MM.1S (cell line): ENCODE measurements at places on chromosomes 16 and 17.
A peak's percentile ranks its signal among the peaks of the same experiment; 100 is the strongest.

DNA sequence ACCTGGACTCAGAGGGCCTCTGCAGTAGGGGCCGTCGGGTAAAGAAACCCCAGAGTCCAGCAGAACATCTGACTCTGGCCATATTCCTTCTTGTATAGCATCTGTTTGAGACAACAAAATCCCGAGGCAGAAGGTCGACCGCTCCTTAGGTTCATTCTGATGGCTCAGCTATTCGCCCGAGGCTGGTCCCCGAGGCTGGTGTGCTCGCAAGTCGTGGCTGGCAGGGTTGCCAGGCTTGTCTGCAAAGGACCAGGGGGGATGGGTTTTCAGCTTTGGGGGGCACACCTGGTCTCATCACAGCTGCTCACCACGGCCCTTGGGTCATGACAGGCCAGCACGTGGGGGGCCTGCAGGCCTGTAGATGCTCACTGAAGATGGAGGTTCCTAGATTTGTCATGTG lies 119.1 kb downstream of the BANP start:
- peaks cover 16% of the 10 kb centered on the region for H3K4me1 ChIP-seq
- no peaks in the 10 kb centered on the region for H3K36me3 ChIP-seq
- peak overlapping the region; percentile 99 for H3K27ac ChIP-seq
- no peaks in the 10 kb centered on the region for H3K27me3 ChIP-seq
- no peak overlapping the region for H3K4me3 ChIP-seq

DNA sequence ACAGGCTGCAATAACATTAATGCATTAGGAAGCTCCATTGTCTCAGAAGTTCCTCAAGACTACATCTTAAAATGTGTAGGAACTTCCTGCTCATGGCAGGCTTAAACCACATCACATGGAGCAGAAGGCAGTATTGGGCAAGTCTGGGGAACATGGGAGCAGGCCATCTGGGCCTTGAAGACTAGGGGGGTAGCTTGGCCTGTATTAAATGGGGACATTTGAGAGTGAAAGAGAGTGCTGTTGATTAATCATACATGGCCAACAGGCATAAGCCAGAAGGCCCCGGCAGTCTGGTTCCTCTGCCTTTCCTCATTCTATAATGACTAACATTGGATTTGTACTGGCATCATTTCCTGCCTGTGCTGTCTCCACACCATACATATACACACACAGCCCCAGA lies 25.2 kb upstream of the SLC5A11 start:
- peaks cover 7% of the 10 kb centered on the region for H3K36me3 ChIP-seq
- no peak for DNase-seq
- H3K4me3 ChIP-seq, result no peak overlapping the region
- H3K4me1 ChIP-seq, result no peaks in the 10 kb centered on the region
- no peaks in the 10 kb centered on the region for H3K27me3 ChIP-seq
- H3K27ac ChIP-seq, result no peak overlapping the region

GRCh38 chr17:73096866-73097265 lies 4.4 kb upstream of the SLC39A11 start:
- H3K4me1 ChIP-seq, result no peaks in the 10 kb centered on the region; the same call in 1 of the 2 replicates
- H3K27ac ChIP-seq, result no peak overlapping the region
- no peaks in the 10 kb centered on the region for H3K27me3 ChIP-seq
- DNase-seq, result no peak
- no peak overlapping the region for H3K4me3 ChIP-seq
- H3K36me3 ChIP-seq, result no peaks in the 10 kb centered on the region

DNA sequence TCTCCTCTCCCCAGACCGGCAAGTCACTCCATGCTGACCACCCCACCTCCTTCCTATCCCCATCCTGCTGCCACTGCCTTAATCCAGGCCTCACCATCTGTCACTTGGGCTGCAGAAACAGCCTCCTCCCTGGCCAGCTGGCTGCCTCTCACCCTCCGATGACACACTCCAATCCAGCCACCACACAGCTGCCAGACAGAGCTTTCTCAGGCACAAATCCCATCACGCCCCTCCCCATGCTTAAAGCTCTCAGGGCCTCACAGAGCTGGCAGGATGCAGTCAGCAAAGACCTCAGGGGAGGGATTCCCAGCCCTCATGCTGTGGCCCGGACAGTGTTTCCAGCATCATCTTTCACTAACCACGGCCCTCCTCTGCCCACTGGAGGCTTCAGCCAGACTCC lies 13.7 kb downstream of the CAMKK1 start:
- no peaks in the 10 kb centered on the region for H3K27me3 ChIP-seq
- H3K4me3 ChIP-seq, result no peak overlapping the region
- H3K4me1 ChIP-seq, result no peaks in the 10 kb centered on the region
- no peak overlapping the region for H3K27ac ChIP-seq
- no peak for DNase-seq

DNA sequence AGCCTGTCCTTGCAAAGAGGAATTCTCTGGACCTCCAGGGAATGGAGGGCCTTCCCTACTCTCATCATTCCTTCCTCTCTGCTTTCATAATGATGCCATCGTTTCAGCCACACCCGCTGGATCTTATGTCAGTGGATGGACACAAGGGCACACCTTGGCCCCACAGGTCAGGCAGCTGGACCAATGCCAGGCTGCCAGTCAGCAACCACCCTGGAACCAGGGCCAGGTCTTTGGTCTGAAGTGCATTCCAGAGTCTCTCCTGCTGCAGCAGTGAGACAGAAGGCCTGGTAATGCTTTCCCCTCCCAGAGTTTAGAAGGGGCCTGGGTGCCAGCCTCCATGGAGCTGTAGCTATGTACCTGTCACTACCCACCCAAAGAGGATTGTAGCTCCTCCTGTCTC lies 7.4 kb downstream of the C1QL1 start:
- no peaks in the 10 kb centered on the region for H3K4me1 ChIP-seq
- H3K36me3 ChIP-seq, result no peaks in the 10 kb centered on the region
- H3K27me3 ChIP-seq, result peaks cover 52% of the 10 kb centered on the region
- H3K4me3 ChIP-seq, result no peak overlapping the region
- DNase-seq, result no peak
